ENCODE measurements at places on chromosomes 3 and 15.
A peak's percentile ranks its signal among the peaks of the same experiment; 100 is the strongest.

DNA sequence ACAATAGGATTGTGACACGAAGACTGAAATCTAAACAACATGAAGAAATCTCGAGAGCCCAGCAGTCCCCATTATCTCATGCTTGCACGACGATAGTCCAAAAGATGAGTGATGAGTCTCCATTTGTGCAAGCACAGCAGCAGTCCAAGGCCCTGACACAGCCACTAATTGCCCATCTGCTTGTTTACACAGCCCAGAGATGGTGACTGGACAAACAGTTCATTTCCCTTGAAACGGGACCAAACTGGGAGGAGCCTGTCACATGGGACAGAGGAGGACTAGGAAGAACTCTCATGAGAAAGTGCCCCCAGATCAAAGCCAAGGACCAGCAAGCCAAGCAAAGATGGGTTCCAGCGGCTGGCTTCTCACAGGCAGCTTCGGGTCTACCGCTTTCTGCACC is 121.0 kb downstream of the GREM1 start:
- DNase-seq, result no peak

DNA sequence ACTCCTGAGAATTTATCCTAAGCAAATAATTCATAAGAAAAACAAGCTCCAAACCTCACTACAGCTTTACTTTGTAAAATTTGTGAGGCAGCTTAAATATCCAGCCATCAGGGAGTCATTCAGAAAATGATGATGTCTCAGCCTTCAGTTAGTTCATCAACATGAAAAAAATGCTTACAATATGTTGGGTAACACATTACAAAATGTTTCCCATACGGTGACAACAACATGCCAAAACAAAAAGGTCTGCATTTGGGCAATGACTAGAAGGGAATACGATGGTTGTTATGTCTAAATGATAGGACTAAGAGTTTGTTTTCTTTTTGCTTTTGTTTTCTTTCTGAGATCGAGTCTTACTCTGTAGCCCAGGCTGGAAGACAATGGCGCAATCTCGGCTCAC is 47.0 kb upstream of the CFAP161 start:
- no peak for DNase-seq

DNA sequence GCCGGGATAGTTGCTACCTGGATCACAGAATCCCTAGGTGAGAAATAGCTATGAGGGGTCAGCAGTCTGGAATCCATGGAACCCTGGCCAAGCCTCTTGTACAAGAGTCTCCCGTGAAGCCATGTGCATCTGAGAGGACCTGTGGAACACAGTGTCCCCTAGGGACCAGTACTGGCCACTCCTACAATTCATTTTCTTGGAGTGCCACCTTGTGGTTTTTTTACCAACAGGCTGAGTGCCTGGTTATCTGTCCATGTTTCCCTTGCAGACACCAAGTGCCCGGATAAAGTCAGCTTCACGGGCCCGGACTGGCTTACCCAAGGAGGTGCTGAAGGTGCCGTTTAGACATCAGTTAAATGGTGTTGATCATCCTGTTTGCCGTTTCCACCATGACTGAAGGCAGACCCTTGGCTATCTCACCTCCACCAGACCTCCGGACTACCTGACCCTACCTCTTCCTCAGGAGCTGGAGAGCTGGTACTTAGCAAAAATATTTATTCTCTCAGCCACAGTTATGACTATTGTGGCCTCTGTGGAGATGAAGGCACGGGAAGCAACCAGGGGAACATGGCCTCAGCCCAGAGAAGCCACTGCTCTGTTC is 93.9 kb downstream of the RBPMS2 start:
- DNase-seq, result no peak

- DNase-seq, result no peak
Measured at GRCh38 chr3:26369133-26369532, 253.4 kb upstream of the LRRC3B start.

- DNase-seq, result no peak
Measured at GRCh38 chr3:5232570-5232969, 45.1 kb downstream of the EDEM1 start.

GRCh38 chr3:131948806-131949205 is 86.0 kb downstream of the CPNE4 start:
- DNase-seq, result no peak

DNA sequence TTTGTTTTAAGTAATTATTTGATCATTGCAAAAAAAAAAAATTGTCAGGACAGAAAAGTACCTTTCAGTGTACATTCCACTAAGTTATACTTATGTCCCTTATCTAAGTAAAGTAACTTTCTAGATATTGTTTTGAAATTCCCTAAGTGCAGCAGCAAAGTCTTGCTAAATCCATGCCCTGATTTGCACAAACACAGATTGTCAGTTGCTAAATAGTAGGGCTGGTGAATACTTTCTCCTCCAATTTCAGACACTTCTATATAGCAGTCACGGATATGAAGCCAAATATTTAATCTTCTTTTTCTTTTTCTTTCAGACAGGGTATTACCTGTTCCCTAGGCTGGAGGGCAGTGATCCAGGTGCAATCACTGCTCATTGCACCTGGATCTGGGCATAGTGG is 12.9 kb downstream of the LRRC2 start:
- DNase-seq, result no peak

- no peak for DNase-seq
Measured at GRCh38 chr3:165638034-165638433, 199.2 kb downstream of the BCHE start.

- no peak for DNase-seq
Measured at GRCh38 chr15:33425142-33425541, 114.4 kb downstream of the RYR3 start.

- no peak for DNase-seq
Measured at GRCh38 chr15:69897061-69897460, 200.7 kb downstream of the TLE3 start.

- no peak for DNase-seq
Measured at GRCh38 chr3:46228260-46229242, 13.7 kb upstream of the CCR3 start.

DNA sequence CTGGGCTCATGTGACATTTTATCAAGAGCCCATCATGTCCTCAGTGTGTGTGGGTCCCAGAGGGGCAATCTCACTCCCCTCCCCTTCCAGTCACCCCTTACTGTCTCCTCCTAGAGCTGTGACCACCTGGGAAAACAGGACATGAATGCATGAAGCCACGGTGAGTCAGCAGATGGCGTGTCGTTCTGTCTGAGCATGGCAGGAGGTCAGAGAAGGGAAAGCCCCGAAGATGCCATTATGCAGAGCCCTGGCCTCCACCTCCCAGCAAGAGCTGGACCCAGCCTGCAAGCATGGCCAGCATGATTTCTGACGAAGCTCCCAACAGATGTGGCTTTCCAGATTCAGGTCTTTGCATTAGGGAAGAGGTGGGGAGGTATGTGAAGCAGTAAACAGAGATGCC is 118.5 kb downstream of the TLE3 start:
- no peak for DNase-seq

- no peak for DNase-seq
Measured at GRCh38 chr15:101501703-101502373, 12.3 kb upstream of the PCSK6 start.

DNA sequence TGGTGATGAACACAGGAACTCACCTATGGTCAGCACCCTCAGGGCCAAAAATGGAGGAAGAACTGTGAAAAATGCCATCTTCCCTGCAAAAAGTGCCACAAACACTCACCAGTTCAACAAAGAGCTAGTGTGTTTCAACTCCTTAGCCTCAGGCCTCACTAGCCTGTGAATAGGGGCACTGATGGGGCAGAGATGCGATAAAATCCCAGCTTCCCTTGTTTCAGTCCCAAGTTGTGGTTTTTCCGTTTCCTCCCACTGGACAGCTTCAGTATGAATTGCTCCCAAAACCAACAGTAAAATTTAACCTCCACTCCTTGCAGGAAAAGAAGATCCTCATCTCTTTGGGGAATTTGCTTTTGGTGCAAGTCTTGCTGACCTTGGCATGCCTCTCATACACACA is 117.4 kb upstream of the ADAMTS9 start:
- DNase-seq, result no peak

DNA sequence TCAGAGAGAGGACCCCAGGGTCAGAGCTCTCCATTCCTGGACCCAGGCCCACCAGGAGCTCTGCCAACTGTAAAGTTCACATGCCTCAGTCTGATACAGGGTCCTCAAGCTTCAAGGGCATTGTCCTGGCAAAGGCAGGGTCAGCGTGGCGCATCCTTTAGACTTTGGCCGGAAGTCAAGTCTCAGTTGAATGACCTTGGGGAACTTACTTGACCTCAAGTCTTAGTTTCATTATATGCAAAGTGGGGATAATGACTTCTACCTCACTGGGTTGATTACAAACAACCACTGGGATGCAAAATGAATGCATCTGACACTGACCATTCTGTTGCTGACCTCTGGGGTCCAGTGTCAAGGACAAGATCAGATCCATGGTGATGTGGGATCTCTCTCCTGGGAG is 70.6 kb upstream of the CTSH start:
- no peak for DNase-seq

DNA sequence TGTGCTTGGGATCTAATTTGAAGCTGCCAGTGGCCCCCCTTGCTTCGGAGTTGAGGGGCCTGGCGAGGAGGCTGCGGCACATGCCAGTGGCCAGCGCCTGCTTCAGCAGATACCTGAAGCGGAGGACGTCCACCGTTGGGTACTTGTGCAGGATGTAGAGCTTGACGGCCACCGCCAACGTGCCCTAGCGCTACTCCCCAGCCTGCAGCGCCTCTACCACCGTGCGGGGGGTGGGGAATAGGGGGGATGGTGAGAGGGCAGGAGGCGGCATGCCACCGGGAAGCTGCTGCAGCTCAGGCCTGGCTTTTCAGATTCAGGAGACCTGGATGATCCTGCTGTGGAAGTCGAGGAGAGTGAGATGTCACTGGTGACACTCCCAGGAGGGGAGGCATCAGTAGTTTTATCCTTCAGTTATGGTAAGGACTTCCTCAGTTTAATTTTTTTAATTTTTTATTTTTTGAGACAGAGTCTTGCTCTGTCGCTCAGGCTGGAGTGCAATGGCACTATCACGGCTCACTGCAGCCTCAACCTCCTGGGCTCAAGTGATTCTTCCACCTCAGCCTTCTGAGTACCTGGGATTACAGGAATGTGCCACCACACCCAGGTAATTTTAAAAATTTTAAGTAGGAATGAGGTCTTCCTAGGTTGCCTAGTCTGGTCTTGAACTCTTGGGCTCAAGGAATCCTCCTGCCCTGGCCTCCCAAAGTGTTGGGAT is 150.6 kb upstream of the FRMD4B start:
- DNase-seq, result peak; percentile 3

DNA sequence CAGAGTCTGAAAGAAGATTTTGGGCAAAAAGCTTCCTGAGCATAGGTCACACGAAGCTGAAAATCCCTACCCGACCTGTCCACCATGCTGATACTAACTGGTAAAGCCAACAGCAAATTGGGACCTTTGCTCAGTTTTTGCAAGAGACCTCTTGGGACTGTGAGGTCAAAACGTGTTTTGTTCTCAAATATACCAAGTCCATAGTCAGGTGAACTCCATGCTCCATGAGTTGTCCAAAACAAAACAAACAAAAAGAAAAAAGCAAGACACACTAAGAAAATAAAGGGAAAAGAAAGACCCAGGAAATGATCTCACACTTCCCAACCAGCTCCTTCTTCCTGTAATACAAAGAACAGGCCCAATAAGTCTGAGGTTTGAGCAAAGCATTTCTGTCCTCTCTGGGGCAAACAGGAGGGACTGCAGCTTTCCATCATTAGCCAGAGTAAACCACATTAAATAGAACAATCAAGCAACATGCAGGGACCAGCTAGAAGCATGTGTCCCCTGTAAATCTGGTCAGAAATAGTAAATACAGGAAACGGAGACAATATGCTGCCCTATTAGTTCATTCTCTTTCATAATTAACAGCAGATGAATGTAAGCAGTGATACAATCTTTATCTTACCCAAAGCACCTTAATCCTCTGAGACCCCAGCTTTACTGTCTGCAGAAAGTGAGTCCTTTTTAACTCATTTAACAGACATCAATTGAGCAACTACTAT is 125.0 kb upstream of the LIPC start:
- DNase-seq, result no peak

DNA sequence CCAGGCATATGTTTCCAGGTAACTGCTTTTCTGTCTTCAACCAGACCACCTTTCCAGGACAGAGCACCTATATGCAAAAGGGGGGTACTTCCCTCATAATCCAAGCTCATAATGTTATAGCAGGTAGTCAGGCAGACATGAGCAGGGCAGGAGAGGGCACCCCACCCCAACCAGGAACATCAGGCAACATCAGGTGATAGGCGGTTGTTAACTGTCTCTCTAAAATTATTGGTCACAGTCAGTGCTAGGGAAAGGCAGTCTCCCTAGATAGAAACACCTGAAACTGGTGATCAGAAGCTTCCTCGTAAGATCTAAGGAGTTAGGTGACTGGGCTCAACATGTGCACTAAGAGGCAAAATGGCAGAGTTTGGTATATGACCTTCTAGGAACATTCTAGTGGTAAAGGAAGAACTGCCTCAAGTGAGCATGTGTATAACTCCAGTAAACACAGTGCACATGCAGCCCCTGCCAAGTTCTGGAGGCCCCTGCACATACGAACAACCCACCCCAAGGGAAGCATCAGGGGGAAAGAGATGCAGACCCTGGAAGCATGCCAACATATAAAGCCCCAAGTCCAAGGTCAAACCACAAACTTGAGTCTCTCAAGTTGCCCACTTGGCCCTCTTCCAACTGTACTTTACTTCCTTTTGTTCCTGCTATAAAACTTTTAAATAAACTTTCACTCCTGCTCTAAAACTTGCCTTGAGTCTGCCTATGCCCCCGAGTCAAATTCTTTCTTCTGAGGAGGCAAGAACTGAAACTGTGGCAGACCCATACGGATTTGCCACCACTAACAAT is 270.9 kb downstream of the ULK4 start:
- DNase-seq, result no peak

GRCh38 chr15:35054380-35054779 is 30.7 kb downstream of the NANOGP8 start:
- DNase-seq, result no peak

- DNase-seq, result no peak
Measured at GRCh38 chr3:6928064-6928463, 67.1 kb downstream of the GRM7 start.

DNA sequence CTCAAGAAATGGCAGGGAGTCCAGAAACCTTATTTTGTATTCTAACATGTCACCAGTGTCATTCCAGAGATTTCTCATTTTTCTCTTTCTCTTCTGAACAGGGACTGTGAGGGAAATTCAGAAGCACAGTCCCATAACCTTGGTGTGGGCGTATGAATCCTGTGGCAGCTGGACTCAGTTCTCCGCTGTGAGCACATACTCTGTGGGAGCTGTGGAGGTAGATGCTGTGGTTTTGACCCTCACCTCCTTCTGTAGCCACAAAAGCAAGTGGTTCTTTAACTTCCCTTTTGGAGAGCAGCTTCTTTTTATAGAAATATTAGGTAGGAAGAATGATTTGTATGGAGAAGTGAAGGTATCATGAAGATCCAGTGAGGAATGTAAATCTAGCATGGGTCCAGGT is 13.4 kb downstream of the TMEM207 start:
- no peak for DNase-seq
